KBM-7 (cell line): ENCODE measurements at places on chromosomes 4 and X.

DNA sequence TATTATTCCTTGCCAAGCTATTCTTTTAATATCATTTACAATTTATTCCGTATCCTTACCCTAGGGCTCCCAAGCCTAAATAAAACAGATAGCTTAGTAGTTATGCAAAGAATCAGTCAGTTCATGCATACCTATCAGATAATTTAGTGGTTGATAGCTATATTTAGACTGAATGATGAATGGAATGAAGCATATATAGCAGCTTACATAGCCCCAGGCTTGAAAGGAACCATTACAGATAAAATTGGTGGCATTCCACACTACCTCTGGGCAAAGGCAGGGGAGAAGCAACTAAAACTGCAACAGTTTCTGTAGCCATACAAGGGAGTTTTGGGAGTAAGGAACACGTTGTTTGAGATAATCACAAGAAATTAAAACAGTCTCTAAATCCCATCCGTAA, 2.7 kb downstream of the ACE2 start:
- no peak for DNase-seq

DNA sequence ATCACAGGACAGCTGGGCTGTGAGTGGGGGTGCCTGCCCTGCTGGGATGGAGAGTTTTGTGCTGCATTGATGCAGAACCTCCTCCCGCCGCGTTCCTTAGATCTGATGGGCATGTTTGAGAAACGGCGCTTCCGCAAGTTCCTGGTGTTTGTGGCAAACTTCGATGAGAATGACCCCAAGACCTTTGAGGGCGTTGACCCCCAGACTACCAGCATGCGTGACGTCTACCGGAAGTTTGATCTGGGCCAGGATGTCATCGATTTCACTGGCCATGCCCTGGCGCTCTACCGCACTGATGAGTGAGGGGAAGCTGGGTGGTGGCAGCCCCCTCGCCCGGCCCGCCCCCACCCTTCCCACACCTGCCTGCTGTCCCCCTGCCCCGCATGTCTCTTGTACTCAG, 2.9 kb downstream of the GDI1 start:
- DNase-seq, result no peak

DNA sequence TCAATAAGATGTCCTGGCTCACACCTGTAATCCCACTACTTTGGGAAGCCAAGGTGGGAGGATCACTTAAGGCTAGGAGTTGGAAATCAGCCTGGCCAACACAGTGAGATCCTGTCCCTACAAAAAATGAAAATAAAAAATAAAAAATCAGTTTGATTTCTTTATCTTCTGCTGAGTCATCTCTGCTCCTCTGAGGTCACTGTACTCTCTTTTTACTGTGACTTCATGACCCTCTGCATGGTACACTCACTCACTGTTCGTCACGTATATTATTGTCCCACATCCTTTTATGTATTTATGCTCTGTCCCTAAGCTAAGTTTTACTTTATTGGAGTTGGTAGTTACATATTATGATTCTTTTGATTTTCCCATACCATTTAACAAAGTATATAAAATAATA, 333.3 kb downstream of the PCDH7 start:
- no peak for DNase-seq

- no peak for DNase-seq
These were observed 562.9 kb upstream of the MAGEB2 start for GRCh38 chrX:29652484-29652883.

GRCh38 chrX:66919280-66919832, 280.5 kb upstream of the EDA2R start:
- no peak for DNase-seq

GRCh38 chr4:79163981-79164490, 161.8 kb downstream of the NAA11 start:
- DNase-seq, result no peak

DNA sequence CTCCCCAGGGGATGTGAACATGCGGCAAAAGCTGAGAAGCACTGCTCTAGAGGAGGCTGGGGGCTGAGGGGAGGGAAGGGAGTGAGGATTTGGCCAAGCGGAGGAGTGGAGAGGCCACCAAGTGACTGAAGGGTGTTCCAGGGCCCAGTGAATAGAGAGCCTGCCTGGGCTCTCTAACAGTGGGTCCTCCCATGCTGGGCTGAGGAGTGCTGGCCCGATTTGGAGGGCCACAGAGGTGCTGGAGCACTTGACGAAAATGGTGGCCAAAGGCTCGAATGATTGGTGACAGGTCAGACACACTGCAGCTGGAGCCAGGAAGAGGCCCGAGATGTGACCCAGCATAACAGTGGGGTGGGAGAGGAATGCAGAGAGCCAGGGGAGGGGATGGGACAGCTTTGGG, 37.5 kb upstream of the MAP3K15 start:
- DNase-seq, result no peak
